ENCODE measurements at places on chromosomes 4 and X.
A peak's percentile ranks its signal among the peaks of the same experiment; 100 is the strongest.

GRCh38 chrX:25144043-25144940 lies 128.5 kb upstream of the ARX start:
- no peak for DNase-seq

DNA sequence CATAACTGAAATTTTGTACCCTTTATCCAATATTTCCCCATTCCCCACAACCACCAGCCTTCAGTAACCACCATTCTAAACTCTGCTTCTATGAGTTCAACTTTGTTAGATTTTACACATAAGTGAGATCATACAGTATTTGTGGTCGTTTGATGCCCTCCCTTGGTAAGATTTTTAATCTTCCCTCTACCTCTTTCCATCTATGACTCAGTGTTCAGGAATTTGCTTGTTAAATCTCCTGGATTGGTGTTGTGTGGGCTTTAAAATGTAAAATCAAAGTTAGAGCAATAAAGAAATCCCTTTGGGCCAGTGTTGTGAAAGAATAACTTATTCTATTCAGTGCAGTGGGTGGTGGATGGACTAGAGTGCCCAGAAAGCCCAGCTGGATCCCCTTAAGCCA lies 37.4 kb downstream of the SLC16A2 start:
- DNase-seq: no peak

GRCh38 chrX:121084903-121085611 lies 37.6 kb downstream of the GLUD2 start:
- DNase-seq: no peak

DNA sequence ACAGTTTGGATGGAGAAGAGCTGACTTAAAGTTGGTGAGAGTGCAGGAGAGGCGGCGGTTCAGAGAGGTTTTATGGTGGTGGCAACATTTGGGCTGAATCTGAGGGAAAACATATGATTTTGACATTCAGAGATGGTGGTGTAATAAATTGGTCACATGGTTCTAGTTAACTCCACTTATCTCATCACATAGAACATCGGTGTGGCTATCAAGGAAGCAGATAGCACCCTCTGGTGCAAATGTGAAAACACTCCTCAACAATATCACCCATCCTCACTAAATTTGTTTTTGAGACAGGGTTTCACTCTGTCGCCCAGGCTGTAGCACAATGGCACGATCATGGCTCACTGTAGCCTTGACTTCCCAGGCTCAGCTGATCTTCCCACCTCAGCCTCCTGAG lies 28.8 kb downstream of the SUPT20HL2 start:
- no peak for DNase-seq

GRCh38 chr4:167614866-167615265 lies 380.6 kb upstream of the SPOCK3 start:
- DNase-seq: no peak

DNA sequence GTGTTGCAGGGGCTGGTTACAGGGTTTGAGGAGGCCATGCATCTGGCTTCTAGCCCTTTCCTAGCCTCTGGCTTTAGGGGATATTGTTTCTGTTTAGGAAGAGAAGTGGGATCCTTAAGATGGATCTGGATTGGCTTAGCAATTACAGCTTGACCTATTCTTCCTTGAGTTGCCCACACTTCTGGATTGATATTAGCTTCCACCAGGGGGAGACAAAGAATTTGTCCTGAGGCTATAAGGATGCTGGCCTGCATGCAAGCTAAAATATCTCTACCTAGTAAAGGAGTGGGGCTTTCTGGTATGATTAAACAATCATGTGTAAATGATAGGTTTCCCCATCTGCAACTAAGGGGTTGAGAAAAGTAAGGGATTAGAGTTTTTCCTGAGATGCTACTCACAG lies 117.2 kb downstream of the TEX13C start:
- no peak for DNase-seq

DNA sequence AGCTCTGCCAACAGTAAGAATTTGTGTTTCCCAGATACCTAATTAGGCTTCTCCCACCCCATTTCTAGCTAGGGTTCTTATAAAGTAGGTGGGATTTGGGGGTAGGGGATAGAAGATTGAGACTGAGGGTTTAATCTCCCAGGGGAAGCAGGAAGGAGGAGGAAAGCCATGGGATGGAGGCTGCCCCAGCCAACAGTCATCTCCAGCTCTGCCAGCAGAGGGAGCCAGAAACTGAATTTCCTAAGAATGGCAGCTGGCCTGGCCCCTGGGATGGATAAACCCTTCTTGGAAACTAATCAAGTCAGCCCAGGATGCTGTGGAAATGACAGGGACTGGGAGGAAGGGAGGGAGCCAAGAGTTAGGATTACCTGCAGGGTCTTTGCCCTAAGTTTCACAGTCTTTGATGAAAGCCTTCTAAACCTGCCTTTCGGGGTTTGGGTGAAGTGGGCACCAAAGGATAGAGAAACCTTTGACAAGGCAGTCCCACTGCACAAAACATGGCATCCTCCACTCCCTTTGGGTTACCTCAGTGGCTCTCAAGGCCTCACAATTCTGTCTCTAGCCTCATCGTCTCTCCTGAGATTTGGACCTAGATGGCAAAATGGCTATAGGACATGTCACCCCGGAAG lies 6.7 kb upstream of the ERCC6L start:
- peak; percentile 7 for DNase-seq
